Spleen (tissue), 13 donors: ENCODE measurements at places on chromosomes 3 and 15. TPM values are rescaled to one million over a fixed set of nuclear protein-coding genes. Genes with fewer than 3 reads are reported as not detected.

NEK10 gene
- 4.1 TPM for total RNA-seq

RTP4 gene
- 8.7 TPM for total RNA-seq

ARRDC4 gene
- total RNA-seq: 12.3 TPM

RYR3 gene
- 0.44 TPM for total RNA-seq

WNT7A gene
- 2.6 TPM for total RNA-seq

MUC4 gene
- total RNA-seq: not detected

NR2E3 gene
- not detected for total RNA-seq

CCR3 gene
- total RNA-seq: 1.1 TPM

BFSP2 gene
- total RNA-seq: 3.0 TPM

RPP25 gene
- total RNA-seq: 18.9 TPM

PLSCR4 gene
- total RNA-seq: 32.5 TPM
